A549 (cell line): ENCODE measurements at places on chromosomes 4 and X. TPM values are rescaled to one million over a fixed set of nuclear protein-coding genes. Genes with fewer than 3 reads are reported as not detected.

DNA sequence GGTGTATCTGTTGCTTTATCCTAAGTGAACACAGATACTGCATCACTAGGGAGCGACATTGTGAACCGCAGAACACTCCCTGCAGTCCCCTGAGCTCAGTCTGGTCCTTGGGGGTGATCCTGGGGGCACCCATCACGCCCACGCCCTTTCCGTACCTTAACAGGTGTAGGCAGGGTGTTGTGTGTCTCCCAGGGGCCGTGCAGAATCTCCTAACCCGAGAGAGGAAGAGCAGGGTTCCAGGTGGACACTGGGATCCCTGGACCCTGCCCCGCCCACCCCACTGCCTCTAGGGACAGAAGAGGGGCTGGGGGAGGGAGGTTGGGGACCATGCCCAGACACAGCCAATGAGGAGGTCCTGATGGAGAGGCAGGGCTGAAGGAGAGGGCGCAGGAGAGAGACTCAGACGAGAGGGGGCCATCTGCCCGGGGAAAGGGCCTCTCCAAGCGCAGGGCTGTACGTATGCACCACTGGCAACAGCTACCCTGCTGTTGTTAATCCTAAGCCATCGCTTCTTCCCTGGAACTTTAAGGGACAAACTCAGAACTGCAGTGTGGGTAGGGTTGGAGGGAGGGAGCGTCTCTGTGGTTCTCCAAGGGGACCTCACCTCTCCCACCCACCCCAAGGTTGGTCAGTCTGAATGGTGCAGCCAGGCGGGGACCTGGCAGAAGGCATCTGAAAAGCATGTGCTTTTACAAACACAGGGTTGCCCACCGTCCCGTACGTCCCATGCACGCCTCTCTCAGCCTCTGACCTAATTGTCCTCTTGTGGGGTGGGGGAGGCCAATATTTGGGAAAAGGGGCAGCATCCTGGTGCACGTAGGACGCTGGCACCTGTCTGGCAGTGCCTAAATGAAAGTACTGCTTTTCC lies 2.5 kb downstream of the P2RY8 start:
- no peak for DNase-seq

DNA sequence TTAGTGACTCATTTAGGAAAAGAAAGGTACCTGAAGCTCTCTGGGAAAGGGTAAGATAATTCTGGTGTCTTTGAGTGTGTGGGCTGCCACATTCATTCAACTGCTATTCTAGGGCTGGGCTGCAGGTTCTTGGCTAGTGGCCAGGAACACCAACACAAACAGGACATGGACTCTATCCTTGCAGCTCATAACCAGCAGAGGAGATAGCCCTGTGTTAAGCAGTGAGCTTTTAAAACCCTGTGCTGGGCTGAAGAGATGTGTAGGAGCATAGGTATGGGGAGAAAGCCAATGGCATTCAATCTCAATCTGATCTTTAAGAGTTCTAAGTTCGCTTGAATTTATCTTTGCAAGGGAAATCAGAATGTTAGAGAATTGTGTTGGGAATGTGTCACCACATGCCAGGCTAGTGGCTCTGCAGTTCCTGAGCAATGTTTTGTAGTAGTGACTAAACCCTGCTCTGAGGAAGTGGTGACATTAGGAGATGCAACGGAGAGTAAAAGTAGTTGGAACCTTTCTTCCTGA lies 39.2 kb downstream of the SGMS2 start:
- no peak for DNase-seq

Gene ZCCHC18
- 0.14 to 0.22 TPM (median 0.19 TPM) in 3 replicates for polyA plus RNA-seq

- no peak for DNase-seq
These were observed 265.3 kb downstream of the PCDH18 start for GRCh38 chr4:137267024-137267423.

- peak; percentile 4 for DNase-seq
These were observed 34.6 kb upstream of the DCAF8L2 start for GRCh38 chrX:27555514-27555913.
